Jurkat, Clone E6-1 (cell line): ENCODE measurements at places on chromosomes 7 and 10.

DNA sequence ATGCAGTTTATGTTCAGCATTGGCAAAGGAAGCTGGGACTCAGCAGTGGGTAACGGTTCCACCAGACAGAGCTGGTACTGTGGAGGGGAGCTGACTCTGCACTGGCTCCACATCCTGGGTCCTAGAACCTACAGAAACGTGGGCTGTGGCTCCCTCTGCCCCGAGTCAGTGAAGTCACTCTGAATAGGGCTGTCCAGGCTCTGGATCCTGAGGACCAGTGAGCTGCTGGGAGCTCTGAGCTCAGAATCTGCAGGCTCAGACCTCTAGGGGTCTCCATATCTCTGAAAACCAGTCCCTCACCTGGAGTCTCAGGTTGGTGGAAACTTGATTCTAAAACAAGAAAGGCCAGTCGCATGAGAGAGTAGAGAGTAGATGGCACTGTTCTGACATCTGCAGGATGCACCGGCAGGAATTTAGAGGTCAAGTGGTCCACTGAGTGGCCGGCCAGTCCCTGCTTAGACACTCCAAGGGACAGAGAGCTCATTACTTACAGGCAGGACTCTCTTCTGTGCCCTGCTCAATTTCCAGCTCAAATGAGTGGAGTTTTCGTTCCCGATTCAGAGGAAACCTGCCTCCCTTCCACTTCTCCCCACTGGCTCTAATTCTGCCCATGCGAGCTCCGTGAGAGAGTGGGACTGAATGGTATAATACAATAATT is 18.6 kb downstream of the NPFFR1 start:
- DNase-seq: no peak

DNA sequence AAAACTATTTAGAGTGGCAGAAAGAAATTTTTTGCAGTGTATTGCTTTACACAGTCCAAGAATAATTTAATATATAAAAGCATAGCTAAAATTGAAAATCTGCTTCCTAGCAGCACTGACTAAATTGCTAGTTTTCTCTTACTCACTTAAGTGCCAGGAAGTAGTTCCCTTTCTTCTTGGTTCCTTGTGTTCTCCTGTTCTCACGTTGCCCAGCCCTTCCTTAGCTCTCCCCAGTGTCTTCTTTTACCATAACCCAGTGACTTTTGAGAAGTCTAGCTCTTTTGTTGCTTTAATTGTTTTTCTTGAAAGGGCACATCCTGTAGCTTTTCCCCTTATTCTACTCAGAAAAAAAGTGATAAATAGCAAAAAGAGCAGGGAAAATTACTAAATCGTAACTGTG is 215.5 kb downstream of the THSD7A start:
- DNase-seq: no peak

DNA sequence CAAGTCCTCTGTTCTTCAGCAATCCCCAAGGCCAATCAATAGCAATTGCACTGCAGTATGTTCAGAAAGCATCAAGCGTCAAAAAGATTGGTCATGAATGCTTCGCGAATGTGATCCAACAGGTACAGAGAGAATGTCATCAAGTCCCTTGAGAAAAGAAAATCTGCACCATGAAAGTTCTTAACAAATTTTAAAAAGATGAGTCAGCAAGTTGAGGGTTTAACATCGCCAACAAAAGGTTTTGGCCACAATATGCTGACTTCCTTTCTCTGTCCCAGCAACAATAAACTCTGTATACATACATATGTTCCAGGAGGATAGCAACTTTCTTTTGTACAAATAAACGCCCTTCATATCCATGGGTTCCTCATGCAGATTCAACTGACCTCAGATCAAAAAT is 168.5 kb upstream of the C7orf33 start:
- DNase-seq: no peak

DNA sequence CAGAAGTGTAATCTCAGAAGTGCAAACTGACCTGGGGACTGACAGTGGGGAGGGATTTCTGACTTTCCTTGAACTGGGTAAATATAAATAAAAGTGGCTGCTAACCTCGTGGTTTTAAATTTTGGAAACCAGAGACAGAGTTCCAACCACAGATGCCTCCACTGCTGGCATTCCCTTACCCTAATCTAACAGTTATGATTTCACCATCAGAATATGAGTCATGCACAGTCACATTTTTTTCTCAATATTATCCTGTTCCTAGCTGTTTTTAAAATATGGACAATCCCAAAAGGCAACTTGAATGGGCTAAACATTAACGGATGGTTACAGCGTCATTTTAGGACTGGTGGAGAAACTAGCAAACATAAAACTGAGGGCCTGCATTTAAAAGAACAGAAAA is 264.3 kb upstream of the INHBA start:
- DNase-seq: no peak

GRCh38 chr10:14873090-14873760 is 5.4 kb upstream of the SUV39H2 start:
- DNase-seq: no peak

DNA sequence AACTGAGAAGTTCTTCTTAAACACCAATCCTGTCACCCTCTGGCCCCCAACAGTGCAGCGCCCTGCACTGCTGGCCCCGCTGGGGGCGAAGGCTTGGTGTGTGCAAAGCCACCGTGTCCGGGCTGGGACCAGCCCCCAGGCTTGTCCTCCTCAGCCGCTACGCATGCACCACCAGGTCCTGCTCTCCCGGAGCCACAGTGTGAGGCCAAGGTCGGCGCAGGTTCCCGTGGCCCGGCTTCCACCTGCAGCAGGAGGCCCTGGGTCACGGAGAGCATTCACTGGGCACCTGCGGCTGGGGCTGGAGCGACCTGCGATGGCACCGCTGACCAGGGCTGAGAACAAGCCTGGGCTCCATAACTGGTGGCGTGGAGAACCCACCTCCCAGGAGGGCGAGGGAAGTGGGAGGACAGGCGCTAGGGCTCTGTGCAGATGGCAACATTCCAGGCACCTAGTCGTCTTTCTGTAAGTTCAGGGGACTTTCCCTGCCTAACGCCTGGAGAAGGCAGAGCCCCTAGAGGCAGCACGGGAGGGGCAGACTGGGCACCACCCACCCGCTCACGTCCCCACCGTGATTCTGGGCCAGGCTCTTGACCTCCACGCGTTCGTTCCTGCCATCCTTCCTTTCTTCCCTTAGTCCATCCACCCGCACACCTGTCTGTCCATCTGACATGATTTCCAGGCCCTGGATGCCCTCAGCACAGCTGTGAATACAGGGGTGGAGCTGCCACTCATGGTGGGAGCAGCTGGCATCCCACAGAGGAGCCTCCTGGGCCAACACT is 271.6 kb downstream of the ELFN1 start:
- DNase-seq: no peak

DNA sequence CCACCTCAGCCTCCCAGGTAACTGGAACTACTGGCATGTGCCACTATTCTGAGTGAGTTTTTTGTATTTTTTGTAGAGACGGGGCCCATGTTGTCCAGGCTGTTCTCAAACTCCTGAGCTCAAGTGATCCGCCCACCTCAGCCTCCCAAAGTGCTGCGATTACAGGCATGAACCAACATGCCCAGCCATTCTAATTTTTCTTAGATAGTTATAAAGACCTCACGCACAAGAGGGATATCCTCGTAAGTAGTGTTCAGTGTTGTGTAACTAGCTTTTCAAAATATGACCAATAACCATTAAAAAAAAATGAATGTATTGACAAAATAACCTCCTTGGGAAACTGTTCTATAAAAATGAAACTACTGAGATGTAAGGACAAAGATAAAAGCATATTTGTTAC is 90.5 kb upstream of the FERD3L start:
- no peak for DNase-seq

DNA sequence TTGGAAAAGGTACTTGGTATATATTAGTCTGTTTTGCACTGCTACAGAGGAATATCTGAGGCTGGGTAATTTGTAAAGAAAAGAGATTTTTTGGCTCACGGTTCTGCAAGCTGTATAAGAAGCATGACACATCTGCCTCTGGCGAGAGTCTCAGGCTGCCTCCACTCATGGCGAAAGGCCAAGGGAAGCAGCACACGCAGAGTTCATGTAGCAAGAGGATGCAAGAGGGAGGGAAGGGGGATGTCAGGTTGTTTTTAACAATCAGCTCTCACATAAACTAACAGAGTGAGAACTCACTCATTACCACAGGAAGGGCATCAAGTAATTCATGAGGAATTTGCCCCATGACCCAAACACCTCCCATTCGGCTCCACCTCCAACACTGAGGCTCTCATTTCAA is 484.8 kb upstream of the DPP6 start:
- DNase-seq: no peak

DNA sequence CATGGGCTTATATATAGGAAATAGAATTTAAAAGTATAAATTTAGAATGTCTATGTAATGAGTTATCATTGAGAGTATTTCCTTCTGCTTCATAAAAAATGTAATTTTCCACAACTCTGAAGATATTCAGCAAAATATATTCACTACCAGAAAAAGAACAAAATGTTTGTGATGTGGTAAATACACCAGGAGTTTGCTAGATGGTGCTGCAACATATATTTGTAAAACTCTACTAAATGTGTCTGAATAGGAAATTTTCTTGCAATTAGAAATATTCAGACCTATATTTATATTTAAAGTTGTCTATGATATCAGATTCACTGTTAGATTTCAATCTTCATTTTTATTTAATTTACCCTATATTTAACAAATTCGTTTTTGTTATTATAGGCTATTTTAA is 201.1 kb downstream of the PPP1R3A start:
- no peak for DNase-seq

GRCh38 chr10:106083572-106083971 is 1080.9 kb downstream of the SORCS1 start:
- DNase-seq: no peak

- DNase-seq: no peak
These were observed 159.5 kb upstream of the AGR3 start for GRCh38 chr7:17041324-17041723.

- no peak for DNase-seq
These were observed 7.2 kb downstream of the NFE2L3 start for GRCh38 chr7:26159243-26159642.

GRCh38 chr10:17257466-17258321 is 29.7 kb downstream of the VIM start:
- DNase-seq: peak; percentile 70

DNA sequence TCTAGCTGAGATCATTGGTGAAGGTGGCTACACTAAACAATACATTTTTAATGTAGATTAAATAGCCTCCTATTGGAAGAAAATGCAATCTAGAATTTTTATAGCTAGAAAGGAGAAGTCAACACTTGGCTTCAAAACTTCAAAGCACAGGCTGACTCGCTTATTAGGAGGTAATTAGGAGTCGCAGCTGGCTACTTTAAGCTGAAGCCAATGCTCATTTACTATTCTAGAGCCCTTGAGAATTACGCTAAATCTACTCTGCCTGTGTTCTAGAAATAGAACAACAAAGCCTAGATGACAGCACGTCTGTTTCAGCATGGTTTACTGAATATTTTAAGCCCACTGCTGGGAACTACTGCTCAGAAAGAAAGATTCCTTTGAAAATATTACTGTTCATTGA is 101.6 kb upstream of the EEPD1 start:
- DNase-seq: no peak

DNA sequence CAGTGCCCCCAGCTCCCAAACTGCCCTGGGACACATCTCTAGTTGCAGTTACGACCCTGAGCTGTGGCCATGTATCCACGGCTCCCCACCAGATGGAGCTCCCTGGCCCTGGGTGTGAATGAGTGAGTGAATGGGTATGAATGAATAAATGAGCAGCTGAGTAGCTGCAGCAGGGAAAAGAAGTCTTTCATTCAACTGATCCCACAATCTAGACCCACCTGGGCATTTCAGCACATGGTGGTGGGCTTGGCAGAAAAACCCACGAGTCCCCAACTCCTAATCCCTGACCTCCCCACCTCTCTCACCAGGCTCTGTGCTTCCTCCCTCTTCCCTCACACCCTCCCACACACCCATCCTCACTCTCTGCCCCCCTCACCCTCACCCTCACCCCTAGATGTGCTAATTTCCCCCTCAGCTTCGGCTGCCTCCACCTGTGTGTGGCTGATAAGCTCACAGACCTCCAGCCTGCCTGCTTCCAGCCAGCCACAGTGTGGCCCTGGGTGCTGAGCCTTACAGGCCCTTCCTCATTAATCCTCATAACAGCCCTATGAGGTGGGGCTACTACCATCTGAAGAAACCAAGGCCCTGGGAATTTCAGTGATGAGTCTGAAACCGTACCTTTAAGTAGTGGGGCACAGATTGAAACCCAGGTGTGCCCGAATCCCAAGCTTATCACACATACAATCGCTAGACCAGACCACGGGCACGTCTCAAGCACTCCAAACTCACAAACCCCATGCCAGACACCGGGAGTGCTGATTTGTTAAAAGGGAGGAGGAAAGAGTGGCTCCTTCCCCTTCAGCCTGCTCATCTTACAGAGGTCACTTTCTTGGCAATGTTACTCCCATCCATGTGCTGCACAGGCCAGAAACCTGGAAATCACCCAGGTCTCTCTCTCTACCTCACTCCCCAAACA is 2.2 kb upstream of the ATP6V1F start:
- peak; percentile 53 for DNase-seq
